ENCODE measurements at places on chromosomes 5 and 9.
A peak's percentile ranks its signal among the peaks of the same experiment; 100 is the strongest.

- peak; percentile 37 for DNase-seq
These were observed at the start of gene MGAT4B for GRCh38 chr5:179806250-179807048. Gene MGAT4B (minus strand): TSS chr5:179806866. CDS start chr5:179806583, 283 bp downstream.

GRCh38 chr9:29214154-29214689, 1640.9 kb upstream of the C9orf72 start:
- peak; percentile 79 for DNase-seq

GRCh38 chr9:81829195-81829882, 98.9 kb upstream of the SPATA31D4 start:
- DNase-seq, result no peak

- no peak for DNase-seq
These were observed 35.6 kb upstream of the NSMF start for GRCh38 chr9:137494550-137495351.

GRCh38 chr9:120538339-120538738, 41.6 kb downstream of the CDK5RAP2 start:
- DNase-seq, result no peak

DNA sequence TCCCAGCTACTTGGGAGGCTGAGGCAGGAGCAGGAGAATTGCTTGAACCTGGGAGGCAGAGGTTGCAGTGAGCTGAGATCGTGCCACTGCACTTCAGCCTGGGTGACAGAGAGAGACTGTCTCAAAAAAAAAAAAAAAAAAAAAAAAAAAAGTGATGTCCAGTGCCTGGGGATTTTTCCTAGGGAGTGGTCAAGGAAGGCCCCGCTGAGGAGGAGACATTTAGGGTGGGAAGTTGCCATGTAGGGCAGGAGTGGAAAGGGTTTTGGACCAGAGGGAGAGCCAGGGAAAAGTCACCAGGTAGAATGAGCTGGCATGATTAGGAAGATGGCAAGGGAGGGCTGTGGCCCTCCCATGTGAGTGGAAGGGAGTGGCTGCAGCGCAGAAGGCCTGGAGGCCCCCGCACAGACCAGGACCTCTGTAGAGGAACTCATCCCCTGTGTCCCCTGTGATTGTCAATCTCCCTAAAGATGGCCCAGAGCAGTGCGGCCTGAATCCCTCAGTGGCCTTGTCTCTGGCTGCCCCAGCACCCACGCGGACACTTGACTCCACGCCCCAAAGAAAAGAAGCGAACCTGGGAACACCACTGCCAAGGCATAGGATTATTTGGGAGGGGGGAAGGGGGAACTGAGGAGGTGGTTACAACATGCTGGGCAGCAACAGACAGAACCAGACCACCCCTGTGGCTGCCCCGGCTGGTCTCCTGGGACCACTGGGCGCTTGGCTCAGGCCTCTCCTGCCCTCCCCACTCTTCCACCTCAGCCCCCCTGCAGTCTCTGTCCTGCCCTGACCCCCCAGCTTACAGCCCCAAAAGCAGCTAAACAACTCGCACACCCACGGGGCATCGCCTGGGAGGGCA, 2.6 kb upstream of the SQSTM1 start:
- no peak for DNase-seq

DNA sequence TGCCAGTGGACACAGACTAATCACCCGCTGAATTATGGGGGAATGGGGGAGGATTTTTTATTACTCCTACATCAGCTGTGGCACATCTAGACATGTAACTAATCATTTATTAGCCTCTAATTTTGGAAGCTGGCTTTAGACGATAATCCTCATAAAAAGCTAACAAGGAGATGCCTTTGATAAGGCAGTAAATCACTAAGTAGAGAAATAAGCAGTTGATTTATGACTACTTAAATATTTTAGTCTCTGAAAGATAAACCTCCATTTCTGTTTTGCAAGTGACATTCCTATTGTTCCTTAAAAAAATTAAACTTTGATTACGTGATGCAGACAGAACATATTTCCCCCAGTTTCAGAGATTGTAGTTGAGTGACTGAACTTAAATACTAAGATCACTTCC, 206.4 kb upstream of the CDKN2B start:
- DNase-seq, result no peak

DNA sequence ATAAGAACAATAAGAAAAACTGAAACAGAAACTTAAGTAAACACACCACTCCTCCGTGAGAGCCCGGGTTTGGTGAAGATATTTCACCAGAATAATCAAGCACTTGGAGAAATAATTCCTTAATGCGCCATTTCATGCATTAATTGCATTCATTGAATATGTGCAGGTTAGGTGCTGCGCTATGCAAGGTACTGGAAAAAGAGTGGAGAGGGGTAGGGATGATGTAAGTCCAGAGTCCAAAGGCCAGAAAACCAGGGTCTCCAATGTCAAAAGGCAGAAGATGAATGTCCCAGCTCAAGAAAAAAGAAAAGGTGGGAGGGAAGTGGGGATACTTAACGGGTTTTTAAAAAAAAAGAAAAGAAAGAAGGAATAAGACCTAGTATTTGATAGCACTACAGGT, 669 bp upstream of the ZFP37 start:
- DNase-seq, result no peak

DNA sequence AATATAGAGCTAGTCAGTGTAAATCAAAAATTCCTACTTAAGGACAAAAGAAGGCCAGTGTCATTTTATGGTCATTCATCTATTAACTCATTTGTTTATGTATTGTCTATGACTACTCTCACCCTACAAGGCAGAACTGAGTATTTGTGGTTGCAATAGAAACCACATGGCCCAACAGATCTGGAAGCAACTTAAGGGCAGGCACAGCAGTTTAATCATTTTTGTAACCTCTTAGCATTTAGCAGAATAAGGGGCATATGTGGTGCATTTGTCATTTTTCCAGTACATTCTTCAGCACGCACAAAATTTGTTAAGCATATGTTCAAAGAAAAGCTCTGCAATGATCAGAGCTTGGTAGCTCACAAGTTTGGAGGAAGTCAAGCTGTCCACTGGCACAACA, 1.1 kb downstream of the FKBP15 start:
- no peak for DNase-seq

- no peak for DNase-seq
These were observed 148.7 kb downstream of the LURAP1L start for GRCh38 chr9:12923468-12924009.

- no peak for DNase-seq
These were observed 1.1 kb downstream of the CTNND2 start for GRCh38 chr5:11903121-11903613.

DNA sequence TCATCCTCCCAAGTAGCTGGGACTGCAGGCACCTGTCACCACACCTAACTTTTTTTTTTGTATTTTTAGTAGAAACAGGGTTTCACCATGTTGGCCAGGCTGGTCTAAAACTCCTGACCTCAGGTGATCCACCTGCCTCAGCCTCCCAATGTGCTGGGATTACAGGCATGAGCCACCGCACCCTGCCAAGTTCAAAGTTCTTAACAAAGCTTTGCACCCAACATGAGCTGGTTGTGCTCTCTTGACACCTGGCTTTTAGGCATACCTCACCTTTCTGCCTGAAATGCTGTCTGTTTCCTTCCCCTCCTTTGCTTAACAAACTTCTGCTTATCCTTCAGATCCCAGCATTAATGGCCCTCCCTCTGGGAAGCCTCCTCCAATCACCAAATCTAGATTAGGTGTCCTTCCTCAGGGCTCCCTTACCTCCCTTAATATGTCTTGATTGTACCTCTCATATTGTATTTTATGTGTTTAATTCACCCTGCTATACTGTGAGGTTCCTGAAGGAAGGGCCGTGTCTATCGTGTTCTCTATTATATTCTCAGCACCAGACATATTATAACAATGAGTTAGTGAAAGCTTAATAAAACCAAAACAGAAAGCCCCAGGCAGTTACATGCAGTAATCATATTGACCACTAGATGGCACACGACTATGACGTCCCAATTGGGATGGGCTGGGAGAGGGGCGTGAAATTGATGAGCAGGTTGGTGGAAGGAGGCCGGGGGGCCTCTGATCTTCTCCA, 62.9 kb upstream of the PPARGC1B start:
- DNase-seq, result no peak

DNA sequence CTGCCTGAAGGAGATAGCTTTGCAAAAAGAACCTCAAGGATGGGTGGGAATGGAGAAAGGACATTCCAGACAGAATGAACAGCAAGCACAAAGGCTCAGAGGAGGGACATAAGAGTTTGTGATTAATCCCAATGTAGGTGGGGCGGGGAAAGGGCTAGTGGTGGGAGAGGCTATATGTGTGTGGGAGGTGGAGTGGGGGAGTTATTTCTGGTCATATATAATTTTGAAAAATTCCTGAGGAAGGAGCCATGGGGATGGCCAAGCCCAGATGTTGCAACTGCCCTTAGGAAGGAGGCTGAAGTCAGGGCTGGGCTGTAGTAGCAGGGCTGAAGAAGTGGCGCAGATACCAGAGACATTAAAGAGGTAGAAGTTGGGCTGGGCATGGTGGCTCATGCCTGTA, 13.4 kb upstream of the CCL27 start:
- no peak for DNase-seq

All from NCI-H1105 (cell line).